ENCODE measurements at places on chromosomes 4 and X.

DNA sequence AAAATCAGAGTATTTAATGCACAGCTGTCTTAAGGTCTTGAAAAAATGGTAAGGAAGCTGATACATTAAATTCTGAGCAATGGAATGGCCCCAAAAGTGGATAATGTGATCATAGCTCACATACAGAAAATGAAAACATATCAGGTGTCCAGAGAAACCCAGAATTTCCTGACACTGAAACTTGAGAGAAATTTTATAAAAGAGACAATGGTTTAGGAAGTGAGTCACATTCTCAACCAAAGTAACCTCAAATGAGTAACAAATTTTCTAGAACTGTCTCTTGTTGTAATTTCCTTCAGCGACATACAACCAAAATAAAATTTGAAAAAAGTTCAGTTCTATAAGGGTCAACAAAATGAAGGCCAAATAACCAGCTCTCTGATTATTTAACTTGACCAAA lies 37.4 kb upstream of the PACRGL start:
- DNase-seq = no peak

GRCh38 chrX:107470198-107470597 lies 20.7 kb downstream of the FRMPD3 start:
- DNase-seq = no peak

- no peak for DNase-seq
These were observed 92.1 kb downstream of the SCD5 start for GRCh38 chr4:82706349-82707000.

DNA sequence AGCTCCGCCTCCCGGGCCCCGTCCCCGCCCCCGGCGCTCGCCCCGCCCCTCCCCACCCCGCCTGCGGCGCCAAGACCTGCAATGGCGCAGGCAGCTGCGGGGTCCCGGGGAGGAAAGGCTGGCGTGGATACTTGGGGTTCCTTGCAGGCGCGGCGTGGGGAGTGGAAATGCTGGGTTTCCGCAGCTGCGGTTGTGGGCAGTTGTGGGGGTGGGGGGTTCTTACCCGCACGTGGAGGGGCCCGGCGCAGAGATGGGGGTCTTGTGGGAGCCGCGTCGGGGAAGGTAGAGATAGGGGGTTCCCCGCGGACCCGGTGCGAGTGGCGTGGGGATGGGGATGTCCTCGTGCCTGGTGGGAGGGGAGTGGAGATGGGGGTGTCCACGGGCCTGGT lies 680 bp upstream of the ASMTL start:
- DNase-seq = no peak

DNA sequence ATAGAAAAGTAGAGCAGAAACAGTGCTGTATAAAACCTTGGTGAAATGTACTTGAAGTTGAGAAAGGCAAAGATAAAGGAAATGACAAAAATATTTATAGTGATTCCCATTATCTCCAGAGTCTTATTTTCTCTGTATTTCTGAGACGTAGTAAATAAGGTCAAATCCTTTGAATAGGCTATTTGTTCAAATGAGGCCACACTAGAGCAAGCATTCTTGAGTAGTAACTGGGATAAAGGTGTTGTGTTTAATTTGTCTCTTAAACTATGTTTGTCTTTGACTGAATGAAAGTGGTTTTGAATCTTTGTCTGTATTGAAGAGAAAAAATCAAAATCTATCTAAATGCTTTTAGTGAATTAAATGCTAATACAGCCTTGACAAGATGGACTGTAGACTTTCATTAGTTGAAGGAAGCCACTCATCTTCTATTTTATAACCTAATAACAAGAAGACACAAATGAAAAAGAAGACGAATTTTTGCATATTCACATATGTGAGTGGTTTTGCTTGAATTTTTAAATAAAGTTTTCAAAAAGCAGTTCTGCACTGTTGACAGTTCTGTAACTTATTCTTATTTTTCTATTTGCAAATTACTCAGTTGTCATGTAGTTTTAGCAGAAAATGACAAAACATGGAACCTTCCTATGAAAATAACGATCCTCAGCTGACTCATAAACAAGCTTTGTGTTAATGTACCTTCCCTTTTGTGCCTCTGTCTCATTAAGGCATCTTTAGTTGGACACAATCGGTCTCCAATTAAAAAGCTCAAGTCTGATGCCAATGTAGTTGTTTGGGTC lies 94.8 kb upstream of the PCDH18 start:
- no peak for DNase-seq

DNA sequence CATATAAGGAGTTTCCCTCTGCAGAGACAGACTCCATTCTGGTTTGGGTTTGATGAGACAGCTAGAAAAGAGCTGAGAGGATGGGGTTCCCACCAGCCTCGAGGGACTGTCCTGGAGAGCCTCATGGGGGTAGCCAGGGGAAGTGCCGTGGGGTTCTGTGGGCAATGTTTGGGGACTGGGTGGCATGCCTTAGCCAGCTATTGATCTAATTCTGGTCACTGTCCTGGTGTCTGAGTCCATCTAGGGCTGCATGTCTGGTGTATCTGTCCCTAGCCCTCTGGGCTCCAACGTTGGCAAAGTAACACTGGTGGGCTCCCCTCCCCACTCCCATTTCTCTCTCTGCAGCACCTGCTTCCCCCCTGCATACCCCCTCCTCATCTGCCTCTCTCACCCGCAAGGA lies 135.4 kb downstream of the SMIM20 start:
- no peak for DNase-seq

- DNase-seq = no peak
These were observed 97.5 kb upstream of the CBR4 start for GRCh38 chr4:169107528-169107927.

DNA sequence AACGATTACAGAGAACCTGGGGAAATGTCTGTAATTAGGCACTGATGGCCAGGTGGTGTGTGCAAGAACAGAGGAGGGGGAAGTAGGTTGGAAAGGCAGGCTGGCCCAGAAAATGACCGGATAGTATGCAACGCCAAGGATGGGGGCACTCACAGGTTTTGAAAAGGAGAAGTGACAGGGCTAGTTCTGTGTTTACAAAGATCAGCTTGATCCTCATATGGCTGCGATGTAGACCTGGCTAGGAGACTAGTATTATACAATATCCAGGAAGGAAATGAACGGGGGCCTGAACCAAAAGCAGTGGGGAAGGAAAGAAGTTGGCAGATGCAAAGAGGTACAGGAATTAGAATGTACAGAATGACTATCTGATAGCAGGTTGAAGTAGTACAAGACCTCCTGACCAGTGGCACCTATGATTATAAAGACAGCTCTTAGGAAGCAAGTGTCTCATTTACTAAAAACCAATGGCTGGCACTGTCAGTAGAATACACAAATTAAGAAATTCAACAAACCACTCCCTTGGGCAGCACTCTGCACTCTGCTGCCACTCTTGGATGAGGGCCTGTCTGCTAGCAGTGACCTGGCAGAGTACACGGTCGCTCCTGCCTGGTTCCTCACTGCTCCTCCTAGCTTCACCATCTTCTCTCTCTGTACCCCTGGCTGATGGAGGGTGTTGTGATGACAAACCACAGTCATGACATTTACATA lies 14.1 kb downstream of the MFAP3L start:
- no peak for DNase-seq

- DNase-seq = no peak
These were observed 64.5 kb upstream of the WDR1 start for GRCh38 chr4:10180927-10181744.

DNA sequence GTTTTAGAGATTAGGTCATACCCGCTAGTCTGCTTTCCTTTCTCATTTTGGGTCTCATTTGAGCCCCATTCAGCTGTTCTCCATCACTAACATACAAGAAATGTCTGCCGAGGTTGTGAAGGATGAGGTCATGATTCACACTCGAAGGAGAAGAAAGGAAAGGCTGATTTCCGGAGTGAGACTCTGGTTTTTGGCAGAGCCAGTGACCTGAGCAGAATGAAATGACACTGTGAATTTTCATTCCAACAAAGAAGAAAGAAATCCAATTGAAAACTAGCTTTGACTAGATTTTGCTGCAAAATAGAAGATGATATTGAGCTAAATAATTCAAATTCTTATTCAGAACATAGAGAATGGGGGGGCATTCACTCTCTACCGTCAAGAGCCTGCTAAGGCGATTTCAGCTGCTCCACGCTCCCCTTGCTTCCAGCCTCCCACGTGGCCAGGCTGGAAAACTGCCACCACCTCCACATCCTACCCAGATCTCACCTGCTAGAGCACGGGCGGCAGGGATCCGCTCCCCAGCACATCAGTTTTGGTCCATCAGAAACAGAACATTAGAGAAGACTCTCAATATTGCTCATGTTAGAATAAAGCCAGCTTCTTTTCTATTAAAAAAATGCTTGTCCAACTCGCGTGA lies 39.0 kb downstream of the F11 start:
- DNase-seq = no peak

DNA sequence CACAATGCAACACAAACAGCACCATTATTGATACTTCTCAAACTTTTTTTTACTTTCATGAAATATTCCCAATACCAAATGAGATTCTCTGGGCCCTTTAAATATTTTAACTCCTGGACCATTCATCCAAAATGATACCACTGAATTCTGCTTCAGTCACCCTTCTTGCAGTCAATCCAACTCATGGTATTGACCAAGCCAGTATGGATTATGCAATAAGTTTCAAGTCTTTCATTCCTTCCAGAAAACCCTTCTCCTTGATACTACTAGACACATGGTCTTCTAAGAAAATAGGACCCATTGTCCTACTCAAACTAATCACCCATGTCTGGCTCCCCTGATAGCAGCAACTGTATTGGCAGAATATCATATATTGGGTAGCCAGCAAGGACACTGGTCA lies 23.0 kb downstream of the ZNF721 start:
- DNase-seq = no peak

GRCh38 chr4:13399257-13399656 lies 84.9 kb downstream of the RAB28 start:
- DNase-seq = no peak

- no peak for DNase-seq
These were observed 647 bp downstream of the OPHN1 start for GRCh38 chrX:68432648-68433047.

DNA sequence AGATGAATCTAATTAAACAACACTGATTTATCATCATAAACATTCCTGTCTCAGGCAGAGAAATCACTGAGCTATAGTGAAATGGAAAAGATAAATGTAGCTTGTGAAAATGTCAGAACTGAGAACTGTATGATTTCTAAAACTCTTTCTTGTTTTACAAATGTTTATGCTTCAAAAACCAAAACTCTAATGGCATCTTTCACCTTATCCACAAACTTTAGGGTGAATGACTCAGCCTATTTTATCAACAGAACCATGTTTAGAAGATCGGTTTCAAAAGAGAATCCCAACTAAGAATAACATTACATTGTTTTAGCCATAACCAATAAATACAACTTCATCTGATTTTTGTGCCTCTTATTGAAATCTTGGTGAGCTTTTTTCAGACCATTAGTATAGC lies 21.4 kb downstream of the NKX6-1 start:
- DNase-seq = no peak

DNA sequence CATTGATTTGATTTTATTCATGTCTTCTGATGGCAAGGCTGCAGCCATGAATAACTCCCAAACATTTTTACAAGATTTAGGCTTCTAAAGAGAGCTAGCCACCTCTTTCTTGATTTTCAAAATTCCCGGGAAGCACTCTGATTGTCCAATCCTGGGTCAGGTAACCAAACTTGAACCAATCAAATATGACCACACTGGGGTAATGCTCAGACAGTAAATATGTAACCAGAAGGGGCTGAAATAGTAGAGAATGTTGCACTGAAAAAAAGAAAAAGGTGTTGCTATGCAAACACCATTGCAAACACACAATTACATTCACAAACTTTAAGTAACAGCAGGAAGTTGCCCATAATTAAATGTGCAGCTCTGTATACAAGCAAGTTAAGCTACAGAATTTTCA lies 112.9 kb upstream of the IQCM start:
- DNase-seq = no peak

- no peak for DNase-seq
These were observed 867.6 kb upstream of the PCDH7 start for GRCh38 chr4:29852537-29852936.

DNA sequence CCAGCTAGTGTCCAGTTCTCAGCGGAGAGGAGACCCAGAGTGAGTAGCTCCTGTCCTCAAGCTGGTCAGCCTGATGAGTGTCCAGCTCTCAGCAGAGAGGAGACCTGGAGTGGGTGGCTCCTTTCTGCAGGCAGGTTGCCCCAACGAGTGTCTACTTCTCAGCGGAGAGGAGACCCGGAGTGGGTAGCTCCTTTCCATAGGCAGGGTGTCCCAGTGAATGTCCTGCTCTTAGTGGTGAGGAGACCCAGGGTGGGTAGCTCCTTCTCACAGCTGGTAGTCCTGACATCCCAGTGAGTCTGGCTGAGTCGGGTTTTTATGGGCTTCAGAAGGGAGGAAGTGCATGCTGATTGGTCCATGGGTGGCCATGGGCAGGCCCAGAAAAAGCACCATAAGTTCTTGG lies 55.7 kb upstream of the NUDT6 start:
- no peak for DNase-seq

DNA sequence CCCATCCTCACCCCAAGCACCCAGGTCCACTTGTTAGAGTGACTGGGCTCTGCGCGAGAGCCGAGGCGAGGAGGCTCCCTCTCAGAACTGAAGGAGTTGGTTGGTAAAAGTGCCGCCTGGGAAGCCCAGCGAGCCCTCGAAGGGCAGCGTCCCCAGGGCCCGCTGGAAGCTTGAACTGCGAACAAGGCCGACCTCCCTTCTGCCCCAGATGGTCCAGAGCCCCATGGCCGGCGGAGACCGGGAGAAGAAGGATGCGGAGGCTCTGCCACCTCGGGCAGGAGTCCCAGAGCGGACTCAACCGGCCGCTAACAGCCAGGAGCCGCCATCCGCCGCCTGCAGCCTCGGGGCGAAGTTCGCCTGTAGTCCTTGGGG lies 116.3 kb upstream of the TEX13C start:
- no peak for DNase-seq

GRCh38 chrX:77603635-77604336 lies 156.6 kb downstream of the FGF16 start:
- no peak for DNase-seq

- DNase-seq = no peak
These were observed 5.5 kb upstream of the USP53 start for GRCh38 chr4:119207051-119207450.

- no peak for DNase-seq
These were observed 29.6 kb downstream of the REST start for GRCh38 chr4:56937262-56937661.

Data from GM12878 (cell line).